ENCODE measurements at places on chromosomes 2 and 18.

GRCh38 chr2:133338224-133338623 lies 230.0 kb downstream of the NCKAP5 start:
- no peak for DNase-seq

- no peak for DNase-seq
These were observed 133.5 kb downstream of the TFCP2L1 start for GRCh38 chr2:121151311-121152109.

GRCh38 chr2:240169486-240170353 lies 29.3 kb upstream of the OTOS start:
- DNase-seq, result no peak

DNA sequence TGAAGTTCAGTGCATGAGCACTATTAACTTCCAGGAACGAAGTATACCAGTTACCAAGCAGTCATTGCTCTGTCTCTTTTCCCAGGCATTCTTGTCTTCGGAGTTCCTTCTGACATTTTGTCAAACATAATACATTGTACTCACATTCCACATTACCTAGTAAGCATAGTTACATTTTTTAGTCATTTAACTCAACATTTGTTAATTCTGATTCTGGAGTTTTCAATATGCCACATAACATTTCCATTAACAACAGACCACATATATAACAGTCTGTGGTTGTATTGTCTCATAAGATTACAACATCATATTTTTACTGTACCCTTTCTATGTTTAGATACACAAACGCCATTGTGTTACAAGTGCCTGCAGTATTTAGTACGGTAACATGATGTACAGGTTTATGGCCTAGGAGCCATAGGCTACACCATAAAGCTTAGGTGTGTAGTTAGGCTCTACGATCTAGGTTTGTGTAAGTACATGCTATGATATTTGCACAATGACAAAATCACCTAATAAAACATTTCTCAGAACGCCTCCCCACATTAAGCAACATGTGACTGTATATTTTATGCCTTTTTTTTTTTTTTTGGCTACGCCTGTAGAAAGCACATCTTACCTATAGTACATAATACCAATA lies 187.1 kb downstream of the DYM start:
- DNase-seq, result no peak
